T-helper 2 cell treated with Interferon-gamma antibody and Interleukin-4, amounts not matched to agents 5 μg/mL and 100 μg/mL, for 36 hours (primary cell): ENCODE measurements at places on chromosomes 12 and 14.

DNA sequence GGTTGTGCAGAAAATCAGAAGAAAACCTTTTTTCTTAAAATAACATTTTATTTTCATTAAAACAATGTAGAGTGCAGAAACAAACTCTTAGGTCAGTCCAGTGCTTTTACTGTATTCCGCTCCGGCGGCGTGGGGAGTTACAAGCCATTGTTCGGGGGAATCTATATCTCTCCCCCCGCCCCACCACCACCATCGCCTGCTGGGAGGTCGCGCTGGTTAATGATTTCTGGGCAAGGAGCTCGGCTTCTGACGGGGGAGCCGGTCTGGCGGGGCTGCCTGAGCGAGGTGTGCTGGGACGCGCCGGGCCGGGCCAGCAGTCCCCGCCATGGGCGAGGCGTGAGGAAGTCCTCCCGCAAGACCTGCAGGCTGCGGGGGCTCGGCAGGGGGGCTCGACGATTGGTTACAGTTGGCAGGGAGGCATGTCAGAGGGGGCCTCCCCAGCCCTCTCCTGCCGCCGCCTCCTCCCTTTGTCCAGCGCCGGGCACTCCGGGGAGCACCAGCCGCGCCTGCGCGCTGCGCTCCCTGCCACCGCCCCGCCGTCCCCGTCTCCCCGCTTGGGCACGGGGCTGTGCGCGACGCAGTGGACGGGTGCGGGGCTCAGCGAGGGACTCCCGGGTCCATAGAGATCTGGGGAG lies 1.0 kb upstream of the DUSP6 start:
- peak; percentile 74 for DNase-seq

DNA sequence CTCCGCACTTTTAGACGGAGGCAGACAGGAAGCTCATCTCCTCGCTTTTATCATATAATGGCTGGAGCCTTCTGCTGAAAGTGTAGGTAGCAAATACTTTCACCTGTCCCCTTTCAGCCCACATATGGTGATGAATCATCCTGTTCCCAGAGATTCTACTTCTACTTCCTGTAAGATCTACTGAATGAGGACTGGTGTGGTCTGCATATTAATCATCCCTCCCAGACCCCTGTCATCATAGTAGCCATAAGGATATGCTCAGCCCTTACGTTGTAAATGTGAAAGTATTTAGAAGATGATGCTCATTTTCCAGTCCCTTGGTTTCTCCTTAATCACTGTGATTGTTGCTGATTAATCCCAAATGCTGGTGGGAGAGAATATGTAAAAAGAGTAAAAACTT lies 268.2 kb upstream of the GRIP1 start:
- peak; percentile 6 for DNase-seq

- no peak for DNase-seq
Observed at GRCh38 chr14:64569138-64569631, 19.4 kb downstream of the PPP1R36 start.

GRCh38 chr12:84375449-84376170 lies 537.0 kb downstream of the SLC6A15 start:
- no peak for DNase-seq

DNA sequence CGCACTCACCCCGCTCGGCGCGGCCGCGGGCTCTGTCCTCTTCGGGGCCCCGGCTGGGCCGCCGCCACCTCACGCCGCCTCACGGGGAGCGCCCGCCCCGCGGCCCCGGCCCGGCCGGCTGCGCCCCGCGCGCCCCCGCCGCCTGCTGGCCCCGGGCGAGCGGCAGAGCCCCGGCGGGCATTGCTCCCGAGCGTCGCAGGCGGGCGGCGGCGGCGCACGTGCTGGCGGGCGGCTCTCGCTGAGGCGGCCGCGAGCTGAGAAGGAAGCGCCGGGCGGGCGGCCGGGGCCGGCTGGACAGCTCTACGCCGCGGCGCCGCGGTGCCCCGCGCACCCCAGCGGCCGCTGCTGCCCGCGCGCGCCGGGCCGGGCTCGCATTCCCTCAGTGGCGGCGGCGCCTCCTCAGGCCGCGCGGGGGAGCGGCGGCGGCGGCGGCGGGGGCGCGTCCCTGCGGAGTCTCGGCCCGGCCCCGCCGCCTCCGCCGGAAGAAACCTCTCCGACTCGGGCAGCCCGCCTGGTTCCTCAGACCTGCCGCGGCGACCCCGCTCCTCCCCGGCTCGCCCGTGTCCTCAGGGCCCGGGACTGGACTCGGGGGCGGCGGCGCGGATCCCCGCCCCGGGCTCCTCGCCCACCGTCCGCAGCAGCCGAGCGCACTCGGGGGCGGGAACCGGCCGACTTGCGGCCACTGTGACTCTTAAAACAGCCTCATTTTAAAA lies at the start of gene PITPNM2:
PITPNM2 (minus strand) TSS at position 347 of the 713 bp plus-strand sequence. CDS start 116,500 bp downstream, outside the sequence.
- DNase-seq = peak; percentile 60

DNA sequence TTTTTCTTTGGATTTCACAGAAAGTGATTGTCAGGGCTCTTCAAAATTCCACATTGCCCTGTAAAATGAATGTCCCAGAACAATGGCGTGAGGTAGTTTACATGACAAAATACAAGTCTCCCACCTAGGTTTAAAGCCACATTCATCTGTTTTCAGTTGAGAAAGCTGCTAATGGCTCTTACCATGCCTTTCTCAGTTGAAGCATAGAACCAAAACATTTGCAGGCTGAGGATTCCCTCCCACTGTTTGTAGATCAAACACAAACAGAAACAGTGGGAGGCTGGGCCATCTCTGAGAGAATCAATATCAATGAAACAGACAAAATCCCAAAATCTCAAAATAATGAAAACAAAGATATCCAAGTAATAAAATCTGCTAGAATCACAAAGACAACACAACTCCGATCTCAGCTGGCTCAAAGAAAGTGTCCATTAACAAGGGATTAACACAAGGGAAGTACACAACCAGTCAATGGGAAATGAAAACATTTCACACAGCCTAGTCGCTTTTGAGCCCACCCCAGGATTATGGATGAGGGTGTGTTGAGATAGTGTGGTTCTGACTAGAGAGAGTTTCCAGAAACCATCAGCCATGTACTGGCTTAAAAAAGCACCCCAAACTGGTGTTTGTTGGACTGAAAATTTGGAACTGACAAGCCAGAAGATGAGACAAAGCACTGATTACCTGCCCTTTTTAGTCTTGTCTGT lies 54.5 kb upstream of the TMEM260 start:
- DNase-seq = no peak

- DNase-seq = no peak
Observed at GRCh38 chr12:48717252-48717695, 767 bp upstream of the CCNT1 start.

- DNase-seq = no peak
Observed at GRCh38 chr14:96263347-96264199, 7.6 kb downstream of the BDKRB1 start.

GRCh38 chr12:124808272-124808671 lies 55.4 kb downstream of the SCARB1 start:
- DNase-seq = no peak

DNA sequence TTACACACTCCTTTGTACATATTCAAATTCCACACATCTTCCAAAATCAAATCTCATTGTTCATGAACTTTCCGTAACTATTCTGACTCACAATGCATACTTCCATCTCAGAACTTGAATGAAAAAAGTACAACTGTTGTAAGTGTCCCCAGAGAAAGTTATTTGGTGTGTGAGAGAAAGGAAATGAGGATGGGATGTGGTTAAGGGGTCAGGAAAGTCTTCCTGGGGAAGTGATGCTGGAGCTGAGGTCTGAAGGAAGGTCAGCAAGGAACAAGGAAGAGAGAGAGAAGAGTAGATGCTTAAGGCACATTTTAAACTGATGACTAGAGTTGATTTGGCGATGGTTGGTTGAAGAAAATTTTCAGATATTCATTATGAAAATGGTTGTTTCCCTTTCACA lies 340.0 kb upstream of the STXBP6 start:
- no peak for DNase-seq

DNA sequence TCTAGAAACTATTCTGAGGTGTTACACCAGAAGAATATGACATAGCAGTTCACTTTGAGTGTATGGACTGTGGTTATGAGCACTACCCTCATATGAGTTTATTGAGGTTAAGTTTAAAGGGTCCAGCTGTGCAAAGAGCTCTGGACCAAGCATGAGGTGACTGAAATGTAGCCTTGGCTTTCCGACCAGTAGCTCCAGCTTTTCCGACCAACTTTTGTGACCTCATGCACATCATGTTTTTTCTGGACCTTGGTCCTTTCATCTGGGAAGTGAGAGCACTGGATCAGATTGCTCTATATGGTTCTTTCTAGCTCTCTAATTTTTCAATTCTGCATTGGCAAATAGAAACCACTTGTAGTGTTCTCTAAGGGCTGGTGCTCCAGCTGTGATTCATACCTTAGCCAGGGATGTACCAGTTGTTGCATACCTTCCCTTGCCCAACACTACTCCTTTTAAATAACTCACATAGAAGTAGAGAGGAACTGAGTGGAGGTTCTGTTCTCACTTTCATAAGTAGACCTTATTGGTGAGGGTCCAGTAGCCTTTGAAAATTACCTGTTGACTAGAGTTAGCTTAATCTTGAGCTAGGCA lies 16.6 kb downstream of the IGF1 start:
- no peak for DNase-seq

DNA sequence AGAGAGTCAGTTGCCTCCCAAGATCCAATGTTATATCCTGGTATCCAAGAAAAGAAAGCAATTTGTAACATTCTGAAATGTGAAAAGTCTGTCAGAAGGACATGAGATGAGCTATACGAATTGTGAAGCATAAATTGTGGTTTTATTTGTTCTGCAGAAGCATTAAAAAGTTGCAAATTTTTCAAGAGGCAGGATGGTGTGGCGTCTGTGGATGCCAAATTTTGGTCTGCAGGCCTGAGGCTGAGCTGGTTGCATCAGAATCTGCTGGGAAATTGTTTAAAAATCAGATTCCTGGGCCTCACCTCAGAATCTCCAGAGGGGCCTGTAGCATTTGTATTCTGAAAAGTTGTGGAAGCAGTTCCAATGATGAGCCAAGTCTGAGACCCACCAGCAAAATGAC lies 284.7 kb downstream of the NUAK1 start:
- DNase-seq = no peak

GRCh38 chr14:22598896-22599244 lies 770 bp downstream of the ABHD4 start:
- peak; percentile 48 for DNase-seq

DNA sequence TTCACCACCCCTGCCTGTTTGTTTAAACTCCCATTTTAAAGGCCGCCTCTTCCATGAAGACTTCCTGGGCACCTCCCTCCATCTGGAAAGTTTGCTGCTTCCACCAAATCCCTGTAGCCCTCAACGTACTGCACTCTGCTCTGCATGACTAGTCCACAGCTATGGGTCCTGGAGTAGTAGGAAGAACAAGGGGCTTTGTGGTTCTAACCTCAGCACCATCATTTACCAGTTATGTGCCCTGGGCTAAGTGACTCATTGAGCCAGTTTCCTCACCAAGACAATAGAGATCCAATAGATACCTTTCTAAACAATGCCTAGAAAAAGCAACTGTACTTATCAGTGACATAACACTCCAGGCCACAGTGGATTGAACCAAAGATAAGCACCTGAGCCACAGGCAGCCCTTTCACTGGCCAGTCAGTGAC lies 8.5 kb upstream of the LTBP2 start:
- peak; percentile 60 for DNase-seq

DNA sequence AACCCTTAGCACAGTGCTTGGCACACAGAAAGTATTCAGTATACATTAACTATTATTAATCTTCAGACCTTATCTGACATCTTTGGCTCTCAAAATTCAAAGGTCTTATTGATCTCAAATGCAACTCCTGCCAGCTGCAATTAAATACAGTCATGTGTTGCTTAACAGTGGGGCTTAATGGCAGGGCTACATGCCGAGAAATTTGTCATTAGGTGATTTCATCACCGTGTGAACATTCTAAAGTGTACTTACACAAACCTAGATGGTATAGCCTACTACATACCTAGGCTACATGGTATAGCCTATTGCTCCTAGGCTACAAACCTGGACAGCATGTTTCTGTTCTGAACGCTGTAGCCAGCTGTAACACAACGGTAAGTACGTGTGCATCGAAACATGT lies 156.3 kb upstream of the TMCC3 start:
- DNase-seq = no peak

DNA sequence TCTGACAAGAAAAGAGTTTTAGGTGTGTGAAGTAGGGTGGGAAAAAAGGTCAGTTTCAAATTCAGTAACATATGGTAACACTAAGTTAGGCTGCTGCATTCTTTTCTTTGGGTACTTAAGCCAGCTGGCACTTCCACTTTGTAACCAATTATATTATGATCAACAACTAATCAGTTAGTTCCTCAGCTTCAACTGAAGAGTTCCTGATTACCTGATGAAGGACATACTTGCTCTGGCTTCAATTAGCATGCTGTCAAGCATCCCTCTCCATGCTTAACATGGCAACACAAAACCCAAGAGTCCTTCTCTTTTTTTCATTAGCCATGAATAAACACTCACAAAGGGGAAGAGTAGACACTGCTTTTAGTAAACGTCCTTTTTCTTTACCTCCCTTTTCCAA lies 6.8 kb upstream of the KANSL2 start:
- no peak for DNase-seq

DNA sequence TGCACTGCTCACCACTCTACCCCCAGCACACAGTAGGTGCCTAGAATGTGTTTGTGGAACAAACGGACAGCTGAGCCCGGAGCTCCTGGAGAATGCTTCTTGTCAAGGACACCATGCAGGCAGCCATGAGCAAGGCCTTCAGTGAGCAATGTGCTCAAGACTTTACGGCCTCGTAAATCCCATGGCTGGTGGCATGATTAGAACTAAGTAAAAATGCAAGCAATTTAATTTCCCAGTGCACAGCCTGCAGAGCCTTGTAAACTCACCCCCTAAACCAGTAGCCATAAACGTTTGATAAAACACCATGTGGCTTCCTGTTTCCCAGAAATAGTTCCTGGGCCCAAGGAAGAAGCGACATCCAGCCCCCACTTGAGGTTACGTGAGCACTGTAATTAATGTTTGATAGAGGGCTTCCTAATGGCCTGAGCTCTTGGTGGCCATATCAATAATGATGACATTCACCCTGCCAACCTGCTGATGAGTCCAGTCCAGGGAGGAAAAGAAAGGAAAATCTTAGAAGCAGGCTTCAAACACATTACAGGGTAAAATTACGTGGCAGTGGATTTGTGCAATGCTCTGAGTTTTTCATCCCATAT lies 36.4 kb upstream of the FICD start:
- DNase-seq = no peak

- DNase-seq = no peak
Observed at GRCh38 chr14:99381688-99382060, 99.0 kb downstream of the SETD3 start.

GRCh38 chr14:29897181-29897580 lies 30.5 kb downstream of the PRKD1 start:
- DNase-seq = no peak
